ENCODE measurements at places on chromosomes 2 and 18. TPM values are rescaled to one million over a fixed set of nuclear protein-coding genes. Genes with fewer than 3 reads are reported as not detected.

The PARD6G gene
- 0.47 TPM for polyA plus RNA-seq

The CYP26B1 gene
- not detected for polyA plus RNA-seq

DNA sequence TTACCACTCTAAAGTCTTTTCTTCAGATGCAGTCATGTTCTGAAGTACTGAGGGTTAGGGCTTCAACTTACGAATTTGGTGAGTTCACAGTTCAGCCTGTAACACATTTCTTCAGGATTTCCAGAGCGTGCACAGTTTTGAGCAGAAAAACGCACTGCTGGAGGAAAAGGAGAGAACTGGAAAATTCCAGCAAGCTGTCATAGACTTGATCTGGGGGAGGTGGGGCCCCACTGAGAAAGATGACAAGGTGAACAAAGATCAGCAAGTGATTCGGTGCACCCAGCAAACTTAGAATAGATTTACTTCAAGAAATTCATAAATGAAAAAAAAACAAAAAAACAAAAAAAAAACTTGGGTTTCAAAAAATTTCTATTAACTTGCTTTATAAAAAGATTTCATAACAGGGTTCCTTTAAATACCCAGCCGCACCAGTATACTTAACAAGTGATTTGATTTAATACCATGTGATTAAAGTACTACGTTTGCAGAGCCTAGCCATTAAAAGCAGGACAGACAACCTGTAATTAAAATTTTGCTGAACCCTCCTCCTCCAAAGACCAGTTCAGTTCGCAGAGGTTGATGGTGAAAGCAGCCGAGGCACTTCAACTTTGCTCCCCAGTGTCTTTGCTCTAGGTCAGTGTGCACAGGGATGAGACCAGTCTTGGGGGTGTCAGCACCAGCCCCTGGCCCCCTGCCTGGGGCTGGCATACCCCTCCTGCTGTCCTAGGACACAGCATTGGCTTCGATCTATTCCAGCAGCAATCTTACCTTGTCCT is 30.5 kb downstream of the CTIF start:
- DNase-seq, result no peak

DNA sequence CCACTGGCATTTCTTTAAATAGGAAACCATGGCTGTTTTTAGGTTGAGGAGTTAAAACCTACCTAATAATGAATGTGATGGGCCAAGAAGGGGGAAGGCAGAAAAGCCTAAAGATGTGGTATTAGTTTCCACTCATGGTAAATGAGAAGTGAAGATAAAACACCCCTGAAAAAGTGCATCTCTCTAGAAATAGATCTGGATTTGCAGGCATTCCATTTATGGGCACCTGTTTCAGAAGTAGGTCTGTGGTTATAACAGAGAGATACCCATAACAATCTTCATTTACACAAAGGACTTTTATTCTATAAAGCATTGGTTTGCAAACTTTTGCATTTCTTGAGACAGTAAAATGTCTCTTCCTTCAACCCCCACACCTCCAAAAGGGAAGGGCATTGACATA is 62.1 kb downstream of the PRKCE start:
- no peak for DNase-seq

The OTOS gene
- not detected for polyA plus RNA-seq

The EVA1A gene
- not detected for polyA plus RNA-seq

- DNase-seq, result no peak
These were observed 140.8 kb upstream of the ZEB2 start for GRCh38 chr2:144660518-144661316.

The RPL31 gene
- 4,367 TPM for polyA plus RNA-seq

DNA sequence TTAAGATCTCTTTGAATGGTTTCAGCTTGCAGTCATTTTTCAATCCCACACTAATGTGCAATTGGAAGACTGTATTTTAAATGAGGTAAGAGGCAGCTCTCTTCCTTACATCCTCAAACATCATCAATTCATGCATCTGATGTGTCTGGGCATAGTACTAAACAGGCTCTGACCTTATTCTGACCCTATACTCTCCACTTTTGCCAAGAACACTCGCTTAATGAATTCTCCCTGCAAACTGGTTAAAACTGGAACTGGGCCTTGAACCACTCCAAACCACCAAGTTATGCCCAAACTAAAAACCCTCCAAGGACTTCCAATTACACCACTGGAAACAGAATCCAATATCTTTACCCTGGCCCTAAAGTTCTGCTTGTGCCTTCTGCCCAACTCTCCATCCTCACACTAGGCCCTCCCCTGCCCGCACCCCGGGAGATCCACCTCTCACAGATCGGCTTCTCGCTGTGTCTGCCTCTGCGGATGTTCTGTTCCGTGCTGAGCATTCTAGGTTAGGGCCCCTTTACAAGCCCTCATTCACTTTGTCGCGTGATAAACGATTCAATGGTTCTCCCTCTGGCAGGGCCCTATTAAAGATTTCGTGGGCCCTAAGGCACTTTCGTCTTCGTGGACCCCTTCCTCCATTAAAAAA is 1.2 kb downstream of the M1AP start:
- DNase-seq, result no peak

The PAIP2B gene
- 2.1 TPM for polyA plus RNA-seq

The AQP4 gene
- polyA plus RNA-seq, result not detected

The CXCR4 gene
- 581 TPM for polyA plus RNA-seq

GRCh38 chr2:86337244-86337835 is at the start of gene REEP1:
Gene REEP1 (minus strand): TSS chr2:86337626. CDS start chr2:86337510, 116 bp downstream.
- peak; percentile 20 for DNase-seq

- DNase-seq, result no peak
These were observed 170.1 kb downstream of the MEIS1 start for GRCh38 chr2:66604976-66605375.

DNA sequence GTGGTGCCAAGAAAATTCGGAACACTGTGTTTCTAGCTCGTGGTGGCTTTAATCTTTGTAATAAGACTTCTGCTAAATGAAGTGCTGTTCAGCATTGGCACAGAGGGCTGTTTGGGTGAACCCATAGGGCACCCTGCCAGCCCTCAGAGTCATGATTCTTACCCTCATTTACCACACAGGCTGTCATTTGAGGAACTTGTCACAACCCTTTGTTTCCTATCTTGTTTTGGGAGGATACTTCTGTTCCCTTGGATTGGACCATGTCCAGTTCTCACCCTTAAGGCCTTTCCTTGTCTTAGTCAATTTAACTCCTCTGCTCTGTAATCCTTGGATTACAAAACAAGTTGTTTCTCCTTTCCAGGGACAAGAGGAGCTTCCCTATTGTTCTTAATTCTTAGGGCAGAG is 225.7 kb downstream of the MTX2 start:
- no peak for DNase-seq

DNA sequence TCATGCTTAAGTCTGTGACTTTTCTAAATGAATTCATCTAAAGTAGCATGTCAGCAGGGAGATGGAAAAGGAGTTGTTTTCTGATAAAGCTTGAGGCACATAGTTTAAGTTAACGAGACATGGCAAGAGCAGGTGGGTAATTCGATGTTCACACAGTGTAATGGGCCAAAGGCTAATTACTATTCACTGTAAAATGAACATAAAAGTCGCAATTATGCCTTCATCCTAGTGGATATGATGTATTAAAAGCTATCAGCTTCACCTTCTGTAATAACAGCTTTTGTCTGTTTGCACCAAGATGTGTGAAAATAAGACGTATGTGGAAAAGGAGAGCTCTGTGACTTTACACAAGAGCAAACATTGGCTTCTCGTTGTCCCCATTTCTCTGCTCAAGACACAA is 94.2 kb upstream of the CDH20 start:
- DNase-seq, result no peak

GRCh38 chr2:18516112-18516511 is 44.3 kb downstream of the RDH14 start:
- DNase-seq, result no peak

The RAPGEF4 gene
- not detected for polyA plus RNA-seq

DNA sequence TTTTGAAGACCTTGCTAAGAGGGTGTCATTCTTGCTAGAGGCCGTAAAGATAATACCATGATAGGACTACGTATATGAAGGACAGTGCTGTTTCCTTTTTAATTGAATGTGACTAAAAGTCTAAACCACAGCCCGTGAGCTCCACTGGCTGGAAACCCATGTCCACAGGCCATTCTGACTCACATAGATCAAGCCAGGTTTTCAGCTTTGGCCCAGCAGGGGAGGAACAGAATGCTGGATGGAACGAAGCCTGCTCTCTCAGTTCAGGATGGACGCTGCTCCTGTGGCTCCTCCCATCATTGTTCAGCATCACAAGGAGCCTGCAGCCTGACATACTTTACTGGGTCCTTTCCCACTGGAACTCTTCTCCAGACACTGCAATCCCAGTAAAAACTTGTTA is 47.6 kb downstream of the ALPK2 start:
- DNase-seq, result no peak

GRCh38 chr2:145220496-145220895 is 700.6 kb upstream of the ZEB2 start:
- DNase-seq, result no peak

DNA sequence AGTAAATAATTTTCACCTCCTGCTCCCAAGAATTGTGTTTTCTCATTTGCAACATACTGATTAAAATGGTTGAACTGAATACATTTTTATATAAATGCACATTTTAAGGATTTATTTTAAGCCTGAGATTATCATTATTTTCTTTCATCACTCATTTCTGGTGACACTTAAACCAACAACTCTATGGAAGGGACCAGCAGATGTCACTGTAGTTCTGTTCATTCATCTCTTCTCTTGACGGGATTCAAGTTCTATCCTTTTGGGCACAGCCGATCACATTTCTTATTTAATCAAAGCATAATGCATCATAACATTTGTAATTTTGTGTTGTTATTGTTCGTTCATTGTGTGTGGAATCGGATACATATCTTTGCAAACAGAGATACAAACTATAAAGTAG is 417.9 kb downstream of the HRH4 start:
- DNase-seq, result no peak

The B3GNT7 gene
- polyA plus RNA-seq, result not detected

- DNase-seq, result peak; percentile 59
These were observed 49.5 kb downstream of the SPRED2 start for GRCh38 chr2:65382776-65383357.

DNA sequence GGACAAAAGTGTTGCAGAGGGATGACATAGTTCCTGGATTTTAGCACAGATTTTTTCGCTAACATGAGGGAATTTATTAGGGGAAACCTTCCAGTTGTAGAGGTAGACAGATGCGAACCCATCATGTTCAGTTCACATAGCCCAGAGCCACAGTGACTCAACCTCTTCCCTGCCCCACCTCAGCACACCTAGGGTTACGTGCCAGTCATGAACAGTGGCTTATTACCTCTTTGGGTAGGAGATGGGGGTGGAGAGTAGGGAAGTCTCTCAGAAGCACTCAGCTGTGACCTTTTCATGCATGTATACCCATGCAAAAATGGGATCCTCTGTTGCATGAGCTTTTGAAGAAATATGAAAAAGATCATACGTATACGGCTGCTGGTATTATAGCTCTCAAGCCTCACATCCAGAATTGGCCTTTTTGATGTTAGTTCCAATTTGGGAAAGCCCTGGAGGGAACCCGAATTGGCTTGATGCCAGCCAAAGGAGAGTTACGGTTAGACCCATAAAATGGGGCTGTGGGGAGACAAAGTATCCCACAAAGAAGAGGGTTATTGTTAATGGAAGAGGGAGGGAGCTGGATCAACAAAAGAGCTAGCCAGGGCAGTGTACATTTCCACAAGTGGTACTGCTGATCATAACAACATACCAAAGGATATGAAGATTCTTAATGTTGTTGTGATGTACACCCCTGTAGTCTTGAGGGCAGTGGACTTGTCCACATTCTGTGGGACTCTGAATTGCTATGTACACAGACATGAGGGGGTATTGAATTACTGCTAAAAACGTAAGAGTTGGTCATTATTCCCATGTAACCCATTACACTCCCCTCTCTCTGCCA is 4.9 kb downstream of the TANC1 start:
- DNase-seq, result no peak

GRCh38 chr18:33201509-33201926 is 239.0 kb downstream of the CCDC178 start:
- no peak for DNase-seq

DNA sequence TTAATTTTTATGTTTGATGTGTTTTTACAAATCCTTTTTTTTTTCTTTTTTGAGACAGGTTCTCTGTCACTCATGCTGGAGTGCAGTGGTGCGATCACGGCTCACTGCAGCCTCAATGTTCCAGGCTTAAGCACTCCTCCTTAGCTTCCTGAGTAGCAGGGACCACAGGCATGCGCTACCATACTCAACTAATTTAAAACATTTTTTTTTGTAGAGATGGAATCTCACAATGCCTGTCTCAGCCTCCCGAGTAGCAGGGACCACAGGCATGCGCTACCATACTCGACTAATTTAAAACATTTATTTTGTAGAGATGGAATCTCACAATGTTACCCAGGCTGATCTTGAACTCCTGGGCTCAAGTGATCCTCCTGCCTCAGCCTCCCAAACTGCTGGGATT is 3.2 kb downstream of the NOTO start:
- DNase-seq, result no peak

- peak; percentile 50 for DNase-seq
These were observed 2.1 kb downstream of the CTDP1 start for GRCh38 chr18:79681484-79682387.

DNA sequence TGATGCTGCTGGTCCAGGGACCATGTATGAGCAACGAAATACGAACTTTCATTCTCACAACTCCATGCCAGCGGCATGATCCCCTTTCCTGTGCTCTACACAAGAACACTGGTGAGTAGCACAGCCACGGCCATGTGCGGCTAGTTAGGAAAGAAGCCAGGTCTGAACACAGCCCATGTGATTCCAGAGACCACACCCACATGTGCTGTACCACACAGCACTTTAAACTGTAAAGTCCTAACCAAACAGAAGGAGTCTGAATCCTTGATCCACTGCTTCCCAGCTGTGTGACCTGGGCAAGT is 33.0 kb upstream of the ACAA2 start:
- no peak for DNase-seq

- DNase-seq, result no peak
These were observed 137.6 kb upstream of the BCL2L11 start for GRCh38 chr2:110983133-110983532.

DNA sequence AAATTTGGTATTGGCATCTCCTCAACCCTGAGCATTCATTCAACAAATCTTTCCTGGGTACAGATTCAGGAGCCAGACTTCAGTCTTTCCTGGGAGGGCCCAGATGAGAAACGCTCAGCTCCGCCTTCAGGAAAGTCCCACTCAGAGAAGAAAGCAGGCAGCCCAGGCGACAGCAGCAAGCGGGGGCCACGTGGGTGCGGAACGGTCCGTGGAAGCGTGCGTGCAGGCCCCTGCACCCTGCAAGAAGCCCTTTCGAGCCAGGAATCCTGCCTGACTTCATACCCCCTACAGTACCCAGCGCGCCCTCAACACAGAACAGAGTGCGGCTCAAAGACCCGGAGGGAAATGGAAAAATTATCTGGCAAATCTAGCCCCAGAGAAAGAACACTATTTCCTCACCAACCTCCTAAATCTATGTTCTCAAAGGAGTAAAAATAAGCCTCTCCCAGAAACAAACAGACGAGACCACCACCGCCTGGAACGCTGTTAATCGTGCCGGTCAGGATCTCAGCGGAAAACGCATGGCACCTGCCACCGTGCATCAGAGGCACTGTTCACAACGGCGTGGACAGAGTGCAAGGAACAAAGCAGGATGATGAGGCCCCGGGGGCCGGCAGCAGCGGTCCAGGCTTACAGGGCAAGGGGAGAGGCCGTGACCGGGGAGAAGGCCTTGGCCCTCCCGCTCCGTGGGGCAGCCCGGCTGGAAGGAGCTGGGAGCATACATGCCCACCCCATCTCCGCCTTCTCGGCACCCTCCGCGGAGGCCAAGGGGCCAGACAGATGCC is 318.3 kb downstream of the EIPR1 start:
- no peak for DNase-seq

The GPR35 gene
- 0.24 TPM for polyA plus RNA-seq

- no peak for DNase-seq
These were observed 41.6 kb upstream of the TFCP2L1 start for GRCh38 chr2:121326628-121327027.

The ZEB2 gene
- polyA plus RNA-seq, result not detected

Data from CD4-positive, CD25-positive, alpha-beta regulatory T cell (primary cell).